ENCODE measurements at places on chromosomes 7 and 10.

- DNase-seq, result no peak
Measured at GRCh38 chr10:73917566-73918305, 6.8 kb downstream of the PLAU start.

DNA sequence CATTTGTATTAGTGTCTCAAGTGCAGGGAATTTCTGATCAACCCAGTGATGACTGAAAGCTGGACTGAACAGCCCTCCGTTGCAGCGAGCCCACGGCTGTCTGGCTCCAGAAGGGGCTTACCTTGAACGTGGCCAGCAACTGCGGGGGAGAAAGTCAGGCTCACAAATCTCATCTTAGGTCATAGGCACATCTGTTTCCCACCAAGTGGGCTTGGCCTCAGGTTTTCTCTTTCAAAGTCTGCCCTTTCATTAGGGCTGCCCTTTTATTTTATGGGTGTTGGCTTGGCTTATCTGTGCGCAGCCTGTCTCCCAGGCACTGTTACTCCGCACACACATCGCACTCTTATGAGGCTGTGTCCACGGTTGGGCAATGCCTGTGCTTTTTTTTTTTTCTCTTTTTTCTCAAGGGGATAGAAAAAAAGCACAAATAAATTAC, 178.0 kb downstream of the JCAD start:
- no peak for DNase-seq

DNA sequence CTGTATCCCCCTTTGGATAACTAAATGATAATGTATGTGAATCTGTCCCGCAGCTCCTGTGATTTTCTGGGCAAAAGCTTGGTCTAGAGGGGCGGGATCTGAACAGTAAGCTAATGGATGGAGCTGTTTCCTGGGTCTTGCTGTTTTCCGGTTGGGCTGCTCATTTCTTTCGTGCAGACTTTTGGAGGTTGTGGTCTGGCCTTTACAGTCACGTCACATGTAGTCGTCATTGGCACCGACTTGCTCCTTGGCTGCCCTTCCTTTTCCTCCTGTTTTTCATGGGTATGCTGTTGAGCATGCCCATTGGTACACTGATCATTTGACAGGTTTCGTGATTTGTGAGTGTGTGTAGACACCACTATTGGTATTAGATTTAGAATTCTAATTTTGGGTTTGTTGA, 2.0 kb downstream of the FBH1 start:
- no peak for DNase-seq

DNA sequence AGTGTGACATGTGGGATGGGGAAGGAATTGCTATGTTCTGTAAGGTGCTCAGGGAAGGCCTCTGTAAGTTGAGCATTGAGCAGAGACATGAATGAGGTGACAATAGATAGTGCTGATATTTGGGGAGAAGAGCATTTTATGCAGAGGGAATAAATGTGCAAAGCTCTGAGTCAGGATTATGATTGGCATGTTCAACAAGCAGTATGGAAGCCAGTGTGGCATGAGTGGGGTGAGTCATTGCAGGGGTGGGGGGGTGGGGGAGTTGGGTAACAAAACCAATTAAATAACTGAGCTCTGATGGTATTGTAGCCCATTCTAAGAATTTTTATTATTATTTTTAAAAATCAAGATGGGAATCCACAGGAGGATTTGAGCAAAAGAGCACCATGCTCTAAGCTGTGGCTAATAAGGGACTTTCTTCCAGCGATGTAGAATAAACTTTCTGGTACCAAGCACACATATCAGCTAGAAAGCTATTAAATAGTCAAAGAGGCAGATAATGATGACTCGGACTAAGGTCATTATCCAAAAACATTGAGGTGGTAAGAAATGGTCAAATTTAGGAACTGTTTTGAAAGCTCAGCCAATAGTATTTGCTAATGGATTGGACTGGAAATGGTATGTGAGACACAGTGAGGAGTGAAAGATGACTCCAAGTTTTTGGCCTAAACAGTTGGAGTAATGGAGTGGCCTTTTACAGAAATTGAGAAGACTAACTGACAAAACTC, 96.4 kb downstream of the PRKG1 start:
- no peak for DNase-seq

DNA sequence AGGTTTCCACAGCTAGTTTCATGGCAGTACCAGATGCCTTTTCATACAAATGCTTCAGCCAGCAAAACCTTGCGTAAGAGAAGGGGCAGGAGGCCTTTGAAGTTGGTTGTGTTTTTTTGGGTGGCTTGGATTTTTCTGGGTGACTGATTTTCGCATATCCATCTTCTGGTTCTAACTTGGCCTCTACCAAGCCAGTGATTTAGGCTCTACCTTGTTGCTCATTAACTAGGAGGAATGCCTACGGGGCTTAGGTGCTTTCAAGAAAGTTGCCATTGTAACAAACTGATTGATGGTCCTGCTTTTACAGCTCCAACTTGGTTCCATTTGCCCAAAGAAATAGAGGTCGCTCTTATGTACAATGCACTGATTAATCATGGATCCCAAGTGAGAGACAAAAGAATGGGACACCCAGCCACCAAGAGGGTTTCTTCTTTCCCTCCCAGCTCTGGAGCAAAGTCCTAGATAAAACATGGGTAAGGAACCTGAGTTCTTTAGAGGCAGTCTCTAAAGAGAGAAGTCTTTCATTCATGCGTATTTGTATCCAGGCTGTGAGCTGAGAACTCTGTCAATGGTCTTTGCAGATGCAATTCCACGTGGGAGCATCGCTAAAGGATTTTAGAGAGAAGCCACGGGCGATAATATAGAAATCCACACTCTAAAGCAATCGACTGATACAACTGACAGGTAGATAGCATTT, 92.1 kb upstream of the FGFR2 start:
- no peak for DNase-seq

GRCh38 chr7:47884675-47885074, 63.6 kb downstream of the PKD1L1 start:
- no peak for DNase-seq

All from amygdala (tissue), 56 donors.